Effector CD8-positive, alpha-beta T cell (primary cell): ENCODE measurements at places on chromosomes 3 and 15.

DNA sequence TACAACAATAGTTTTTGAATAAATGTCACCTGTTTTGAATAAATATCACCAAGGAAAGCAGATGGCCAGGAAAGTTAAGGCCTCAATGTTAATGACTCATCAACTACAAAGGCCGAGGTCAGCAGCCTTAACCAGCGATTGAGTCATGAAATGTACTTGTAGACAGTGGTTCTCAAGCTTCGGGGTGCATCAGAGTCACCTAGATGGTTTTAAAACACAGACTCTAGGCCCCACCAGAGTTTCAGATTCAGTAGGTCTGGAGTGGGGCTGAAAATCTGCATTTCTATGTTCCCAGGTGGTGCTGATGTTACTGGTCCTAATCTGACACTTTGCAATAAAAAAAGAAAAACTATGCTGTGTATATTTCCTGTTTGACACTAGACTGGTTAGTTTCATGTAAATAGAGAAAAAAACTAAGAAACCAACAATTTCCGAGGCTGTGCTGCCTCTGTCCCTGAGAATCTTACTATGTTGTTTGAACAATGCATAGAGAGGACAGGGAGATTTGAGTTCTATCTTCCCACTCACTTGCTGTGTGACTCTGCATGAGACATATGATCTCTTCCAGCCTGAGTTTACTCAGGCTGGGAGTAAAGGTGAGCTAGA lies 9.8 kb downstream of the RAB27A start:
- no peak for DNase-seq

- DNase-seq, result no peak
These were observed 15.7 kb downstream of the SUSD5 start for GRCh38 chr3:33202711-33203457.

DNA sequence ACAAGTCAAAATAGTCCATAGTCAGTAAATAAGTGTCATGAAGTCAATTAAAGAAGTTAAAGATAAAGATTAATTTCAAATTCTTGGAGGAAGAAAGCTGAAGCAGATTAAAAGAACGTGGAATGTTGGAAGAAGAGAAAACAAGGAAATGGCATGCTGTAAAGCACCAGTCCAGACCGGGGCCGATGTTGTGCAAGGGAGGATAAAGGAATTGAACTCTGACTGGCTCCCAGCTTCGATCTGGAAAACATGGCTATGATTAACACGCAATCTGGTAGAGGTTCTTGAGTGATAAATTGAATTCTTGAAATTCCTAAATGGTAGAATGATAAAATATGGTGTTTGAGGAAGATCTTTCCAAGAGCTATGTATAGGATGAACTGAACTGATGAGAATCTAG lies 194.4 kb downstream of the MEIS2 start:
- DNase-seq, result no peak

- DNase-seq, result no peak
These were observed 7.0 kb upstream of the STRA6 start for GRCh38 chr15:74209560-74209958.

DNA sequence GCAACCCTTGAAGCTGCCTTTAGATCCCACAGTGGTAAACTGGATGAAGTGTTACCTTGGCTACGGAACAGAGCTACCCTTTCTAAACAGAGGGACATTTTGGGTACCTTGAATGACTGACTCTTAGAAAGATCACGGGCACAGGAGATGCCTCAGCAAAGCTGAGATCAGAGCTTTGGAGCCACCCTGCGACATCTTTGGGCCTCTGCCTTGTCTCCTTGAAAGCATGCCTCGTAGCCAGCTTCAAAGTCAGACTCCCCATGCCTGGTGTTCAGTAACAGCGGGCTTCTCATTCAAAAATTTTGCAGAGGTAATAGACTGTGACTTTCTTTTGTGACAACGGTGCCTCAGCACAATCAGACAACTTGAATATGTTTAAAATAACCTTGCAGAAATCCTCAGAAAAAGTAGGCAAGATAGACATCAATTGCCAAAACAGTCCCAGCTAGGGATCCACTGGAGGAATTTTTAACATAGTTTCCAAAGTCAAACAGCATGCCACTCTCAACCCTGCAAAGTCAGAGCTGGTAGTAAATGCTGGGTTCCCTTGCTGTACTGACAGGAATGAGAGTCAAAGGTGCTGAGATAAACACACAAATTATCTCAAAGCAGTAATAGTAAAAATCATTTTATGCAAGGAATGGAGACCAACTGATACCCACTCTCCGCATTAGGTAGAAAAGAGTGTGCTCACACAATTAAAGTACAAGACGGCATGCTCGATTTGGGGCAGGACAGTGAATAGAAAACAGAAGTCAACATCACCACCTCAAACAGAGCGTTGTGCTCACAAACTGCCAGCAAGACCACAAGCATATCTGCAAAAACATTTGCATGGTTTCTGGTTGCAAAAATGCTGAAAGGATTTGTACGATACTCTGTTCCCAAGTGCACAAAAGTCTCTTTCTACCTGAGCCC lies 82.1 kb downstream of the MYO1E start:
- DNase-seq, result no peak

- DNase-seq, result no peak
These were observed 44.6 kb downstream of the LDHAL6B start for GRCh38 chr15:59251001-59251845.

GRCh38 chr3:20573175-20573574 lies 387.2 kb upstream of the SGO1 start:
- DNase-seq, result no peak

DNA sequence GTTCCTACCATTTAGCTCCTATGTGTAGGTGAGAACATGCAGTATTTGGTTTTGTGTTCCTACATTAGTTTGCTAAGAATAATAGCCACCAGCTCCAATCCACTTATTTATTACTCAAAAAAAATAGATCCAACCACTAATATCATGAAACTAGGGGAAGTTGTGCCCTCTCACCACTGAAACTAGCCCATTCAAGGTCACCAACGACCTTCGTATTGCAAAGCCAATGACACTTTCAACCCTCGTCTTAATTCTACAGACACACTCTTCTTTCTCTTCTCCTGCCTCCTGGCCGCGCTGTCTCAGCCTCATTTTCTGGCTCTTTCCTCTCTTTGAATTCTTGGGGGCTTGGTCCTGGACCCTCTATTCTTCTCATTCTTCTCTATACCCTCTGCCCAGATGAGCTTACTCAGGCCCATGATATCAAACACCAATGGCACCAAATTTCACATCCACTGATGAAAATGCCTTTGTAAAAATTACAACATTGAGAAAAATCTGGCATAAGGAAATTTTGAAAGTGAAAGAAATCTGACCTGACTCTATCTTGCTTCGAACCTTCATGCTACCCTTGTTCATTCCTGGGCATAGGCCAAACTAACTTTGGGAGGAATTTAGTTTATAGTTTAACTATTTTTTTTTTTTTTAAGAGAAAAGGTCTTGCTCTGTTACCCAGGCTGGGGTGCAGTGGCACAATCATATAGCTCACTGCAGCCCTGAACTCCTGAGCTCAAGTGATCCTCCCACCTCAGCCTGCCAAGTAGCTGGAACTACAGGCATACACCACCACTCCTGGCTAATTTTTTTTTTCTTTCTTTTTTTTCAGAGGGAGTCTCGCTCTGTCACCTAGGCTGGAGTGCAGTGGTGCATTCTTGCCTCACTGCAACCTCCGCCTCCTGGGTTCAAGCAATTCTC lies 25.4 kb upstream of the LIMD1 start:
- DNase-seq, result no peak

DNA sequence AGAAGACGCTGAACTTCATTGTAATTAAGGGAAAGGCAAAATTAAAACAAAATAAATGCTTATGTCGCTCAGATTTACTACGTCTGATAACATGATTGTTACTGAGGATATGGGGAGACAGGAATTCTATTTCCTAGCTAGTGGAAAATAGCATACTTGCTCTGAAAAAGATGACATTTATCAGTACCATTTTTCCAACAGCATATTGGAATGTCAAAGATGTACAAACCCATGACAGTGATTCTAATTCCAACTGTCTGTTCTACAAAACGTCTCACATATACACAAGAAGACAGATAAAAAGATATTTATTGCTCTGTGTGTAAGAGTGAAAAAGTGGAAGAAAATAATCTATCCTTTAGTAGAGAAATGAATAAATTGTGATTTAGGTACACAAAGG lies 93.9 kb upstream of the ABHD17C start:
- DNase-seq, result no peak

GRCh38 chr3:179671747-179672242 lies 19.0 kb downstream of the USP13 start:
- DNase-seq, result no peak

- DNase-seq, result no peak
These were observed 1.5 kb downstream of the ABHD5 start for GRCh38 chr3:43692085-43692855.

DNA sequence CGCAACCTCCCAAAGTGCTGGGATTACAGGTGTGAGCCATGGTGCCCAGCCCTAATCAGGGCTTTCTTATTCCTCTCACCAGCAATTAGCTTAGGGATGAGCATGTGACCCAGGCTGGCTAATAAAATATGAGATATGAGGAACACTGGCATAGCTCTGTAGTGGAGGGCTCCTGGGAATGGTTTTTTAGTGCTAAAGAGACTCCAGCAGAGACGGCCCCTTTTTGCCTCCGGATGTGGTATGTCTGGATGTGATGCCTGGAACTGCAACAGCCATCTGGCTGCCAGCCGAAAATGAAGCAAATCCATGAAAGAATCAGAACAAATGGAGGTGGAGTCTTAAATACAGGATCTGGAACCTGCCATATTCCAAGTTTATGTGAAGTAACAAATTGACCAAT lies 69.1 kb upstream of the MAGI1 start:
- DNase-seq, result no peak

DNA sequence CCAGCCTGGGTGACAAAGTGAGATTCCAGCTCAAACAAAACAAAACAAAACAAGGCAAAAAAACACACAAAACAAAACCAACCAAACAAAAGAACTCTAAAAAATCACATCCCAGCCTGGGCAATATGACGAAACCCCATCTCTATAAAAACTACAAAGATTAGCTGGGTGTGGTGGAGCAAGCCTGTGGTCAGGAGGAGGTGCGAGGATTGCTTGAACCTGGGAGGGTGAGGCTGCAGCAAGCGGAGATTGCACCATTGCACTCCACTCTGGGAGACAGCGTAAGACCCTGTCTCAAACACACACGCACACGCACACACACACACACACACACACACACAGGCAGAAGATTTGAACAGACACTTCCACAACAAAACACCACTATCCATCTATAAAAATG lies 99.6 kb downstream of the SHQ1 start:
- DNase-seq, result no peak

GRCh38 chr3:32506466-32506865 lies 3.8 kb upstream of the CMTM6 start:
- no peak for DNase-seq

DNA sequence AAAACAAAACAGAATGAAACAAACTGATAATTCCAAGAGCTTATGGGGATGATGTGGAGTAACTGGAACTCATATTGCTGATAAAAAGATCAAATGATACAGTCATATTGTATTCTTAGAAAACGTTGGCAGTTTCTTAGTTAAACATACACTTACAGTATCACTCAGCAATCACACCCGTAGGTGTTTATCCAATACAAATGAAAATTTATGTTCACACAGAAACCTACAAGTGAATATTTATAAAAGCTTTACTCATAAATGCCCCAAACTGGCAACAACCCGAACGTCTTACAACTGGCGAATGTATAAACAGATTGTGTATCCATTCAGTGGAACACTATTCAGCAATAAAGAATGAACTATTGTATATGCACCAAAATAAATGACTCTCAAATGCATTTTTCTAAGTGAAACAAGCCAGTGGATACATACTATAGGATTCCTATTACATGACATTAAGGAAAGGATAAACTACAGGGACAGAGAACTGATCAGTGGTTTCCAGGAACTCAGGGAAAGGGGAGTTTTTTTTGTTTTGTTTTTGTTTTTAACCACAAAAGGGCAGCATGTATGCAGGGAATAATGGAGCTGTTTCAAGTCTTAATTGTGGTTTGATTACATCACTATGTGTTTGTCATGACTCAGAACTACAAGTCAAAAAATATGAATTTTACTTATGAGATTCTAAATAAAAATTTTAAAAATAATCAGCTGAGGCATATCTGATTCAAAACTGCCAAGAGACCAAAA lies 71.8 kb upstream of the NDUFB4 start:
- no peak for DNase-seq

DNA sequence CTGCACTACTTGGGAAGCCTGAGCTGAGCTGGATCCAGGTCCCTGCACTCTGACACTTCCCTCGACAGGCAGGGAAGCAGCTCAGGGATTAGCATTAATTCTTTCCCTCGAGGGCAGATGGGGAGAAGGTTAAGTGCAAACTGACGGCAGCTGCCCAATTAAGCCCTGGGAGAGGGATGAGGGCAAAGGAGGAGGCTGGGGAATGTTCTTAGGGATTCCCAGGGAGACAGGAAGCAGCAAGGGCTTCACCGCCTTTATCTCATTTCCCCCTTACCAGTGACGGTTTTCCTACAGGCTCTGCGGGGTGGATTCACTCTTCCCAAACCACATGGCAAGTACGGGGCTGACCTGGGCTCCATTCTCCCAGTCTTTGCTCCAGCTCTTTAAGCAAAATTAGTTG lies 519.0 kb upstream of the PROK2 start:
- no peak for DNase-seq

DNA sequence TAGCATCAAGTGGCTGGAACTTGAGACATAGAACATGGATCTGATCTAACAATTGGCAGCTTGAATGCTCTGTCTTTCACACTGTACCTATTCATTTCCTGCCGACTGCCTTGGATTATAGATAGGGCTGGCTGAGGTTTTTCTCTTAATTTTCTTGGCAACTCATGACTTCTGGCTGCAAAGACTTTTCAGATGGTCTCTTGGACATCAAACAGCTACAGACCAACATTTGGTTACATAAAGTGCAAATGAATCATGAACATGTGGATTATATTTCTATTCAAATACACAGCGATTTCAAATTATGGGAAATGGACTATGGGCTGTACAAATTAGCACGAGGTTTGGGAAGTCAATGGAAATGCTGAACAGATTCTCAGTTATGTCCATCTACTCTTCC lies 26.2 kb upstream of the IL16 start:
- DNase-seq, result no peak

- no peak for DNase-seq
These were observed 68.0 kb downstream of the DIPK2A start for GRCh38 chr3:144039661-144040060.

DNA sequence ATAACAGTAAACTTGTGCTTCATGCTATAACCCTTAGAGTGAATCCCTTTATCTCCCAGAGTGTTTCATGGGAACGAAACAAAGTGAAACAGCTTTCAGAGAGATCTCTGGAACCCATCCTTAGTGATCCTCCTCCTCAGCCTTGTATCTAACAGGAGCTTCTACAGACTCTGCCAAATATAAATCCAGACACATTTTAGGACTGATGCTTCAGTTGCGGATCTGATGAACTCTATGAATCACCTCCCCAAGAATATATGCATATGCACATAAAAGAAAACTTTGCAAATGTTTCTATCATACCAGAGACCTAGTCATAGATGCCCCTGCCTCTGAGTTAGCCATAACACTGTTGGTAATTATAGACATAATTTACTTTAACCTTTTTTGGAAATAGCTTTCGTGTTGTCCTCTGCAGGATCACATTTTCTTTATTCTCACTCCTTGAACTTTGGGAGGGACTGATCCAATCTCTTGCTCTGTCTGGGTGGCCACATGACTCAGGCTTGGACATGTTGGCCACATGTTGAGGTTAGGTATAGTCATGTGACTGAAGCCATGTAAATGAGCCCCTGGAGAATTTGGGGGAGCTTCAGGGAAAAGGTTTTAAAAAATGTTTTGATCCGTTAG lies 306.4 kb upstream of the CNTN3 start:
- DNase-seq, result no peak

GRCh38 chr15:58559904-58560588 lies 128.3 kb downstream of the LIPC start:
- DNase-seq, result no peak

GRCh38 chr15:78291052-78291451 lies 8.4 kb downstream of the SKIC8 start:
- DNase-seq, result no peak
